Endodermal cell (in vitro differentiated cells): ENCODE measurements at places on chromosomes 4 and X.

GRCh38 chrX:110013968-110014367, 11.1 kb downstream of the TMEM164 start:
- DNase-seq: no peak

GRCh38 chr4:52028970-52029369, 8.8 kb upstream of the LRRC66 start:
- no peak for DNase-seq

GRCh38 chrX:39063702-39064101, 262.4 kb downstream of the MID1IP1 start:
- no peak for DNase-seq

GRCh38 chr4:13522282-13523104, 21.8 kb downstream of the NKX3-2 start:
- peak; percentile 75 for DNase-seq

GRCh38 chr4:36394352-36394903, 113.0 kb downstream of the DTHD1 start:
- no peak for DNase-seq

DNA sequence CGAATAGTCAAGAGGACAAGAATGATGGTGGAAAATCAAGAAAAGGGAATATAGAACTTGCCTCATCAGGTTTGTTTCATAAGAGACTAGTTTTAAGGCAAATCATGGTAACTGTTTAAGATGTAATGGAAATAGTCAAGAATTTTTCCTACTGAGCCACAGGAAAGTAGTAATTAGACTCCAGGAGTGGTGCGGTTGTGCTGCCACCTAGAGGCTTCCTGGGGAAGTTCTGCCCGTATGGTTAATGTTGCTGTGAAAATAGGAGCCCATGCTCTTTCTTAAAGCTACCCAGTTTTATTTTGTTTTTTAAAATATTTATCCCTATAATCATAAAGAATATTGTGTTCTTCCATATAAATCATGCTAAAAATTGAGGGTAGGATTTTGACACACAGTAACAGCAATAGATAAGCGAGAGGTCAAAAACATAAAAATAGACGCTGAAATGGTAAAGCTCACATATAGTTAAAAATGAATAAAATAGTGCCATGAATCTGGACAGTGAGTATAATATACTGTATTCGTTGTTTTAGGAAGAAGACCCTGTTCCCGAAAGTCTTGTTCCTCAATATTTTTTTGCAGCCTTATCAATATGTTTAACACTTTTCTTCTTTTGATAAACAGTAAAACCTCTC, 87.0 kb downstream of the PHOX2B start:
- DNase-seq: peak; percentile 81

- peak; percentile 31 for DNase-seq
Observed at GRCh38 chr4:157787618-157788017, 385.2 kb downstream of the GASK1B start.

DNA sequence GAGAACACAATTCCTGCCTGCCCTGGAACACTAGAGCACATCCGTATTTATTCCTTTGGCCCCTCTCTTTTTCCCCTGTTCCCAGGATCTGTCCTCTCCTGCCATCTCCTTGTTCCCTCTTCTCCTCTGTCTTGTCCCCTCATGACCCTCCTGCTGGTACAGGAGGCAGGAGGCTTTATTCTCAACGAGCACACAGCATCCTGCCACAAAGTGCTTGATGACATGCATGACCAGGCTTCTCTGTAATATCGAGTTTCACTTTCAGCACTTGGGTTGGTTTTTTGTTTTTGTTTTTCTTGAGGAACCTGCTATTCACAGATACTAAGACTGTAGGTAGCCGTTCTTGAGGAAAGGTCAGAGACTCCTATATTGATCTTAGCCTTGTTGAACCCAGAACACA, 35.3 kb downstream of the NALF2 start:
- DNase-seq: no peak

DNA sequence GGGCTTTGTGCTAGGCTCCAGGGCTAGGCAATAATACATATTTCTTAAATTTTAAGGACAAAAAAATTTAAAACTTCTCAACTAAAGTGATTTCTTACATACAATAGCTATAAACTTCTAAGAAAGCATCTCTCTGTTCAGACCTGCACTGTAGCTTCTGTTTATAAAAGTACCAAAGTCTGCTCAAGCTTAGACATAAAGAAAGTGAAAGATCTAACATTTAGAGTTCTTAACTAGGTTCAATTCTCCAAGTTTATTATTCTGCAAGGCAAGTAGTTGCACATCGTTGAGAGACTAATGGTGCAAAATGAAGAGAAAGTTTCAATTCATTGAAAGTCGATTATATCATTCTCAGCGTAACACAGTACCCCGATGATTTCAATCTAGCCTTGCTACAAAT, 857.4 kb upstream of the HTR2C start:
- DNase-seq: no peak

- DNase-seq: no peak
Observed at GRCh38 chr4:53016099-53016820, 154.1 kb downstream of the RASL11B start.

- no peak for DNase-seq
Observed at GRCh38 chrX:11210415-11210801, 82.8 kb upstream of the AMELX start.

GRCh38 chr4:151643564-151643963, 117.2 kb downstream of the GATB start:
- no peak for DNase-seq

DNA sequence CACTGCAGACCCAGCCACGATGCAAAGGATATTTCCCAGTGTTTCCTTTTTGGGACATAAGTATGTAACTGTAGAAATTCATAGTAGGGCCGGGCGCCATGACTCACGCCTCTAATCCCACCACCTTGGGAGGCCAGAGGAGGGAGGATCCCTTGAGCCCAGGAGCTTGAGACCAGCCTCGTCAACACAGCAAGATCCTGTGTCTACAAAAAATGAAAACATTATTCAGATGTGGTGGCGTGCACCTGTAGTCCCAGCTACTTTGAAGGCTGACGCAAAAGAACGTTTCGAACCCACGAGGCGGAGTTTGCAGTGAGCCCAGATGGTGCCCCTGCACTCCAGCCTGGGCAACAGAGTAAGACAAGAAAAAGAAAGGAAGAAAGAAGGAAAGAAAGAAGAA, 49.2 kb downstream of the CRLF2 start:
- peak; percentile 28 for DNase-seq

GRCh38 chr4:168516841-168517240, 20.0 kb downstream of the PALLD start:
- DNase-seq: no peak

DNA sequence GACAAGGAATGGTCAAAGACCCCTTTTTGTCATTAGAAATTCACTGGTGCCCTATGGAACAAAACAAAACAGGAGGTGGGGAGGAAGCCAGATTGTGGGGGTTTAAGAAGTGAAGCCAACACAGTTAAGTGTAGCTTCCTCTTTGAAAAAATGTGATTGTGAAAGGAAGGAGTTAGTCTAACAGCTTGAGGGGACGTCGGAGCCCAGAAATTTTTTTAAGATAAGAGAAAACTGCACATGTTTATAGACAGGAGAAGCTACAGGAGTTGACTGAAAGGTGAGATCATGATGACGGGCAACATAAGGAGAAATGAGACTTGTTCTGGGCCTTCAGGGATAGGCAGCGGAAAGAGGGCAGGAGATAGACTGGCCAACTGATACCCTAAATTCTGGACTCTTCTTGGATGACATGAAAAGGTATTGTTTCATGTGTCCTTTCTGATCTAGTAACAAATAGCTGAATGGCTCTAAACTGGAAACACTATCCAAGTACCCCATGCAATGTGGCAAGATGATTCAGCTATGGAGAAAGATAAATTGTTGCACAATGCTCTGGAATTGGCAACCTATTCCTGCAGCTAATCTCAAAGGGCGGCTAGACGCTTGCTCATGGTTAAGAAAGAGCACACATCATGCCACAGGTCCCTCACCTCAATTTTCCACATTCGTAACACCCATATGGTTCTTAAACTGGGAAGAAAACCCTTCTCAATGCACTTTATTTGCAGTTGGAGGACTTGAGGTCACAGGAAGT, 3.7 kb upstream of the HDAC8 start:
- DNase-seq: no peak

GRCh38 chr4:137463377-137464003, 68.8 kb downstream of the PCDH18 start:
- no peak for DNase-seq

DNA sequence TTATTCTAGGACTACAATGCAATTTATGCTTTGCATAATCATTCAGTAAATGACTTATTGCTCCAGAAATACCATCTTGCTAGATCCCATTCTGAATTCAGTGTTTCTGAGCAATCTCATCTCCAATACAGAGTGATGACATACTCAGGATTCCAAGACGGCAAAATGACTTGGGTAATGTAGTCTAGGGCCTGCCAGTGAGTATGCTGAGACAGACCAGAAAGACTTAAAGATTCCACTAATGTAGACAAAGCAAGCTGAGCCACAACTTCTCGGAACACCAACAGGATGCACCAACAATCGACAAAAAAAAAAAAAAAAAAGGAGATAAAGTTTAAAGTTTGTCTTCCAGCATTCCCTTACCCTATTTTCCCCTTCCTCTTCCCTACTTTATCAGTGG, 919 bp upstream of the SEC24B start:
- DNase-seq: no peak

GRCh38 chr4:76726631-76727030, 171.3 kb downstream of the SOWAHB start:
- no peak for DNase-seq
